ENCODE measurements at places on chromosomes 7 and 10.
A peak's percentile ranks its signal among the peaks of the same experiment; 100 is the strongest.

GRCh38 chr10:3126249-3126648 is 46.3 kb downstream of the PITRM1 start:
- DNase-seq = no peak

- no peak for DNase-seq
Observed at GRCh38 chr7:142487124-142487523, 229.3 kb upstream of the PRSS58 start.

- DNase-seq = no peak
Observed at GRCh38 chr10:14674376-14675050, 100.2 kb downstream of the FAM107B start.

- DNase-seq = no peak
Observed at GRCh38 chr10:124886195-124886594, 55.7 kb upstream of the ZRANB1 start.

- no peak for DNase-seq
Observed at GRCh38 chr7:150363872-150364271, 4.8 kb upstream of the REPIN1 start.

GRCh38 chr10:84237199-84238051 is 3.9 kb downstream of the LRIT1 start:
- DNase-seq = no peak

DNA sequence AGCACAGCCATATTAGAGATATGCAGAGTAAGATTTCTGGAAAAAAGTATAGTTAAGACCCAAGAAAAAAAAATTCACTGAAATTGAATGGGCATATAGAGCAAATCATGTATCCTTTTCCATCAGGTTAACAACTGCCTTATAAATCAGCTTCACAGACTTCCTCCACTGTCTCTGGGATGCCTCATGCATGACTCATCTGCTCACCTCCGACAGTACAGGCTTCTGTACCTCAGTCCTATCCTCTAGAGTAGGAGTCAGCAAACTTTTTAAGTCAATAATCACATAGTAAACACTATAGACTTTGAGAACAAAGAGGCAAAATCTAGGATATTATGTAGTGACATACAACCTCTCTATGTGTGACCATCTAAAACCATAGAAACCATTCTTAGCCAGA is 211.6 kb upstream of the SP8 start:
- DNase-seq = no peak

- no peak for DNase-seq
Observed at GRCh38 chr7:47580811-47581331, 1.0 kb downstream of the TNS3 start.

GRCh38 chr10:77586719-77587415 is 50.7 kb downstream of the KCNMA1 start:
- DNase-seq = no peak

- DNase-seq = no peak
Observed at GRCh38 chr7:70997261-70997660, 134.7 kb upstream of the GALNT17 start.

- DNase-seq = no peak
Observed at GRCh38 chr10:129958629-129959543, 5.2 kb downstream of the EBF3 start.

GRCh38 chr7:17031906-17032551 is 150.2 kb upstream of the AGR3 start:
- no peak for DNase-seq

DNA sequence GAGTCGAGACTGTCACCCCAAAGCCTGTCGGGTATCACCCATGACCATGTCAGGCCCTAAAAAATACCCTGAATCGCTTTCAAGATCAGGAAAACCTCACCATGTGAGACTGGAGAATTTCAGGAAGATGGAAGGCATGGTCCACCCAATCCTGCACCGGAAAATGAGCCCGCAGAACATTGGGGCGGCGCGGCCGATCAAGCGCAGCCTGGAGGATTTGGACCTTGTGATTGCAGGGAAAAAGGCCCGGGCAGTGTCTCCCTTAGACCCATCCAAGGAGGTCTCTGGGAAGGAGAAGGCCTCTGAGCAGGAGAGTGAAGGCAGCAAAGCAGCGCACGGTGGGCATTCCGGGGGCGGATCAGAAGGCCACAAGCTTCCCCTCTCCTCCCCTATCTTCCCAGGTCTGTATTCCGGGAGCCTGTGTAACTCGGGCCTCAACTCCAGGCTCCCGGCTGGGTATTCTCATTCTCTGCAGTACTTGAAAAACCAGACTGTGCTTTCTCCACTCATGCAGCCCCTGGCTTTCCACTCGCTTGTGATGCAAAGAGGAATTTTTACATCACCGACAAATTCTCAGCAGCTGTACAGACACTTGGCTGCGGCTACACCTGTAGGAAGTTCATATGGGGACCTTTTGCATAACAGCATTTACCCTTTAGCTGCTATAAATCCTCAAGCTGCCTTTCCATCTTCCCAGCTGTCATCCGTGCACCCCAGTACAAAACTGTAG is 176.2 kb downstream of the RTKN2 start:
- no peak for DNase-seq

- DNase-seq = no peak
Observed at GRCh38 chr7:102918845-102919244, 6.0 kb downstream of the LRRC17 start.

DNA sequence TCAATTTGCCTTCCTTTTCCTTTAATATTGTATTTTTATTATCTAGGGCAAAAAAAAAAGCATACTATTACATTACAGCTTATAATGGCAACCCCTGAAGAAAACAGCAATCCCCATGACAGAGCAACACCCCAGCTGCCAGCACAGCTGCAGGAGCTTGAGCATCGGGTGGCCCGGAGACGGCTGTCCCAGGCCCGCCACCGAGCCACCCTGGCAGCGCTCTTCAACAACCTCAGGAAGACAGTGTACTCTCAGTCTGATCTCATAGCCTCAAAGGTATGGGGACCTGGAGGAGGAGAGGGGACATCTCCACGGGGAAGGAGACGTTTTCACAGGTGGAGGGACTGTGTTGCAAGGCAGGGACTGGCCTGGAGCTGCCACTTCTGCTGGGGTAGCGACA is 6.8 kb downstream of the STRA8 start:
- peak; percentile 48 for DNase-seq

- DNase-seq = no peak
Observed at GRCh38 chr7:30349170-30349569, 64.8 kb downstream of the ZNRF2 start.

- no peak for DNase-seq
Observed at GRCh38 chr7:134060874-134061273, 66.3 kb upstream of the LRGUK start.

GRCh38 chr10:130487566-130487965 is 351.4 kb downstream of the GLRX3 start:
- no peak for DNase-seq

DNA sequence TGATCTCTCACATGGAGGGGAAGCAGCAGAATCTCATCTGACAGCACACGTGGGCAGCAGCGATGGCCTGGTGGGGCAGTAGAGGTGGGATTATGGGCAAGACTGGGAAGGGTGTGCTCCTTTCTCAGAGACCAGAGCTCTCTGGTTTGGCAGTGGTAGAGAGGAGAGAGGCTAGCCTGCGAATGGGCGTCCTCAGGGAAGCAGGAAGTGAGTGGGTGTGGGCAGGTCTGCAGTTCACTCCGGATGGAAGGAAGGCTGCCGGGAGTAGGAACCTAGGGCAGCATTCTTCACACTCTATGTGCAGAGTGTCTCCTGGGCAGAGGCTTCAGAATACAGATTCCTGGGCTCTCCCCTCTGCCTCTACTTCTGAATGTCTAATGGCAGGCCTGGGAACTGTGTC is 162.8 kb upstream of the BMPER start:
- DNase-seq = no peak

DNA sequence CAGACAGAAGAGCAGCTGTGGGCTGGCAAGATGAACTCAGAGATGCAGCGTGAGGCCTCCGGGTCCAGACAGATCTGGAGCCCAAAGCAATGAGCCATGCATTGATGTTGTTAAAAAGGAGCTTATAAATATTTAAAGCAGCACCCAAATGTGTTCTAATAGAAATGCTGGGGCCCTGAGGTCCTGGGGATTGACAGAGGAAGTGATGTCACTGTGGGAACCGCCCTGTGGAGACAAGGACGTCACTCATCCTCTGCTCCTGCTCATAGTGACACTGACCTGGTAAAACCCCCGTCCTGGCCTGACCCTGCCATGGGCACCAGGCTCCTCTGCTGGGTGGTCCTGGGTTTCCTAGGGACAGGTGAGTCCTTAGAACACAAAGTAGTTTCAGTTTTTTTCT is 197.0 kb upstream of the PRSS58 start:
- DNase-seq = no peak

DNA sequence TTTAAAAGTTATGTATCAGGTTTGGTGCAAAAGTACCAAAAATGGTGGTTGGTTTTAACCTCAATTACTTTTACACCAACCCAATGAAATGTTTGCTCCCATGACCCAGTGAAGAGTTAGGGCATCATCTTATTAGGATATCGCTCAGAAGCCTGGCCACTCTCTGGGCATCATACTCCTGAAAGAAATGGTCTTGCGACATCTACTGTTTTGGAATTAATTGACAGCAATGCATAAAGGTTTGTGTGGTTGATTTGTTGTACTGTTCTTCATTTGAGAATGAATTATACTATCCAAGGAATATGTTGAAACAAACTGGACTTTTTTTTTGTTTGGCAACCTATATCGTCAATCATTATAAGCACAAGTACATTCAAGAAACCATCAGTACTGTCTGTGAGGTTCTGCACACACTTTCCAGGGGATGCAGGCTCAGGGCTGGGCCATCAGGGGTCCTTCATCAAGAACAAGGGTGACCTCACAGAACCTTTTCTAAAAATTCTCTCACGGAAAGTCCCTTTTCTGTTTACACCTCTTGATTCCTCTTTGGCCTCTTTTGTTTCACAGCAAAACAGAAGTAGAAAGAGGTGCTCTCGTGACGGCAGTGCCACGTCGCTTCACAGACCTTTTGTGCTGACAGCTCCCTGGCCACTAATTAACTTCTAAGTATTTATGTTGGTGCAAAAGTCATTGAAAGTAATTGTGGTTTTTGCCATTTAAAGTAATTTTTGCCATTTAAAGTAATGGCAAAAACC is 117.2 kb upstream of the KLF6 start:
- DNase-seq = peak; percentile 2

DNA sequence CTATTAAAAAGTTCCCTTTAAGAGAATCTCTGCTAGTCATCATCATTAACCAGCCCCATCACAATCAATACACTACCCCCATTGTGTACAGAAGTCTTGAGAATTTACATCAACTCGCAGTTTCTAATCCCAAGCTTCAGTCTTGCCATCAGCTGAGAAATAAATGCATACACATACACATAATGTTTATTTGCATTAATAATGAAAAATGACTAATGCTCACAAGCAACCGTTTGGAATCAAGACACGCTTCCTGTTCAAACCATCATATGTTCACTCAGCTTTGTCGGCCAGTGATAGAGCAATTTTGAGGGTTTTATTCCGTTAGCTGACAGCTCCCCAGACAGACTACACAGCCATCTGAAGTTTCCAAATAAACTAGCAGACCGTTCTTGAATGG is 287.1 kb downstream of the SFMBT2 start:
- DNase-seq = no peak

DNA sequence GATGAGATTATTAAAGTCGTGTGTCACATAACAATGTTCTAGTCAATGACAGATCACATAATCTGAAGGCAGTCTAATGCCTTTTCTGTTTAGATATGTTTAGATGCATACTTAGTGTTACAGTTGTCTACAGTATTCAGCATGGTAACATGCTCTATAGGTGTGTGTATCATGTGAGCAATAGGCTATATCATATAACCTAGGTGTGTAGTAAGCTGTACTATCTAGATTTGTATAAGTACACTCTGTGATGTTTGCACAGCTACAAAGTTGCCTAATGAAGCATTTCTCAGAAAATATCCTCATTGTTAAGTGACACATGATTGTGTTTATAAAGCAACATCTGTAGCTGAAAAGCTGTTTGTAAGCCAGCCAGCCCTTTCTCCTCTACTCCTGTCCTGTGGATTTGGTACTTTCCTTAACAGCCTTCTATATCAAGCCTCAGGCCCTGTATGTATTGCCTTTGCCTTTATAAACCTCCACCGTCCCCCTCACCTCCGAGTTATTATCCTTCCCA is 6.3 kb downstream of the HECTD2 start:
- DNase-seq = no peak

DNA sequence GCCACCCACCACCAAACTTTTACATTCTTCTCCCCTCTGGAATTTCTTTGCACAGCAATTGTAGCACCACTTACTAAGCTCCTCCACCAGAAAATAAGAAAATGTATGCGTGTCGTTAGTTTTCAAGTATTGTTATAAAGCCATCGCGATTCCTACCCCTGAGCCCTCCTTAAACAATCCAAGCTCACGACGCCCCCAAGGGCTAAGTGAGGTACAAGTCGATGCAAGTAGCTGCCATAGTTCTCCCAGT is 1.3 kb downstream of the FRAT2 start:
- DNase-seq = no peak

DNA sequence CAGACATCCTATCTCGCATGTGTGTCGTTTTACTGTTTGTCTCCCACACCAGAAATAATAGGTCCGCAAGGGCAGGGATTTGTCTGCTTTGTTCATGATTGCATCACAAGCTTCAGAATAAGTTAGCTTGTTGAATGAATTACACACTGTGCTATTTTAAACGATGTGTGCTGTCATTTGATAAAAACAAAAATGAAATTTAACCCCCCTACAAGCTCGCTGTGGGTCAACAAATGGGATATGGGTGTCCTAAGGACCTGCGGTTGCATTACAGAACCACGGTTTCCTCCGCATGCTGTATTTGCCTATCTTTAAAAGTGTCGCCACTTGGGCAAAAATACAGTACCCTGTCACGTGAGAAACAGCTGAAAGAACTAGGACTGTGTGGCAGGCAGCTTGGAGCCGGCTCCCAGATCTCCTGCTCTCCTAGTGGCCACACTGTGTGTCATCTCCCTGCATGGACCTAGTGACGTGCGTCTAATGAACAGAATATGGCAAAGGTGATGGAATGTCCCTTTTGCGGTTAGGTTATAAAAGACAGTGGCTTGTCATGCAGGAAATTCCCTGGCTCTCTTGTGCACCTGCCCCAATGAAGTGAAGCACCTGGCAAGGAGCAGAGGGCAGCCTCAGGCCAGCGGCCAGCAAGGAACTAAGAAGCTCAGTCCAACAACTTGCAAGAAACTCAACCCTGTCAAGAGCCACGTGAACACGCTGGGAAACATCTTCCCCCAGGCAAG is 32.9 kb upstream of the CRYGN start:
- DNase-seq = no peak

DNA sequence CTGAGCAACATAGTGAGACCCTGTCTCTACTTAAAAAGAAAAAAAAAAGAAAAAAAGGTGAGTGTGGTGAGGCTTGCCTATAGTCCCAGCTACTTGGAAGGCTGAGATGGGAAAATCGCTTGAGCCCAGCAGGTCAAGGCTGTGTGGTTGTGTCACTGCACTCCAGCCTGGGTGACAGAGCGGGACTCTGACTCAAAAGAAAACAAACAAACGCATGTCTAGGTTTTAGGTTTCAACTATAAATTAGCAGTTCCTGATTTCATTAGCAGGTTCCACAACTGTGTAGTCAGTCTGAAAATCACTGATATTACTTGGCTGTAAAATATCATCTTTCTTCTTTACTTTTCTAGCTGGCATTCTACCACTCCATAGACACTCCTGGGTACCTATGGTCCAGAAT is 155.7 kb upstream of the HGF start:
- no peak for DNase-seq
